NCI-H187 (cell line): ENCODE measurements at places on chromosomes 4 and X.

- DNase-seq: no peak
These were observed 168.5 kb upstream of the LDB2 start for GRCh38 chr4:17066972-17067371.

- no peak for DNase-seq
These were observed 72.0 kb downstream of the TSPAN5 start for GRCh38 chr4:98586291-98586961.

DNA sequence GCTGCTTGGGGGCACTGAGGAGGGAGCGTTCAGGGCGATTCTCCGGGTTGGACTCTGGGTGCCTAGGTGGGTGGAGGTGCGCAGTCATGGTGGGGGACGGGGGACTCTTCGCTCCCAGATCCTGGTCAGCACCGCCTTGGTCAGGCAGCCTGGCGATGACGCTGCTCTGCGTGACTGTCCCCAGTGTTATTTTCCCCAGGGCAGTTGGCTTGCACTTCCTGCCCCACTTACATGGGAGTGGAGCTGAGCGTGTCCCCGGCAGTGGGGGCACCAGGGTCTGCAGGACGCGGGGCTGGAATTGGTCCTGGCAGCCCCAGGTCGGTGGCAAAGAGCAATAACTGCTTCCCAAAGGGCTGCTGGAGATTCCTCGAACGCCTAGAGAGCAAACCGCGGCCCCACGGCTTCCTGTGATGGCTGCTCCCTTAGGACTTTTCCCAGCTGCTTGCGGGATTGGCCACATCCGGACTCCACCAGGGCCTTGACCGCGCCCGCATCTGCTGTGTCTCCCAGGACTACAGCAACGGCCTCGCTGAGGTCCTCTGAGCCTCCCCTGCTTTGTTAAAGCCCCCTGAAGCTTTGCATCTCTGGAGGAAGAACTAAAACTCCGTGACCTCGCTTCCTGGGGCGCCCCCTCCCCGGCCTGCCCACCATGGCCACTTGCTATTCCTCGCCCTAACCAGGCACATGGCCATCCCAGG lies 35.3 kb upstream of the GPR78 start:
- no peak for DNase-seq

DNA sequence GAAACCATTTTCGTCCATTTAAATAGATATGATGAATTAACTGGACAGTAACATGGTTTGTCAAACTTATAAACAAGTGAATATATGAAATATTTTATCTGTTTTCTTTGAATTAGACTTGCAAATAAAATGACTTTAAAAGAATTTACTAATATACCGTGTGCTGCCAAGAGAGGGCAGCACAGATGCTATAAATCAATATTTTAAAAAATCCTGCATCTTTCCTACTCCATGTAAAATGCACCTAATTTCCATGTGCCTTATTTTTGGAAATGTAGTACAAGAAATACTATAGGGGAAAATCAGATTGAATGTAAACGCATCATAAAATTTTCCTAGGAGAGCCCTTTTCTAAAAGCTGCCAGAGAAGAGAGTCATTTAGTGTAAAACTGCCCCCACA lies 62.2 kb downstream of the PRKX start:
- DNase-seq: no peak

DNA sequence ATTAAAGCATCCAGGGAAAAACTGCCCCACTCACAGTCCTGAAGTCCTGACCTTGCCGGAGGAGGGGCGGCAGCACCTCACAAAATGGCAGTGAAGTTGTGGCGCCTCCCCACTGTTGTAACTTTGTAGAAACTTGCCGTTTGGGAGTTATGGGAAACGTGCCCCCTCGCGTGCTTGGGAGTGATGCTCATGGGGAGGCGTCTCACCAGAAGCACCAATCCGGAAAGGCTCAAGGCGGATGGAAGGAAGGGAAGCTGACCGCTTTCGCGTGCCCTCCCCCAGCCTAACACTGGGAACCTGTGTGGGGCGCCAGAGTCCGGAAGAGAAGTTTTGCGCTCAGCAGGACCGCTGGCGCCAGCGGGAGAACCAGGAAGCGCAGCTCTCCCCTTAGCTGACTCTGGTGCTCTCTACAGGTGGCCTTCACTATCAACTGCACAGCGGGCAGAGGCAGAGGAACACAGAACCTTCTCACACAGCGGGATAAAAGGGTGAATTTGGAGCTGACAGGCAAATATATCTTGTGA lies at the start of the genes CT45A10 and SAGE1:
TSS of gene CT45A10 (minus strand) at position 151 of the 524 bp plus-strand sequence. CDS start 8,100 bp downstream, outside the sequence.
TSS of gene SAGE1 (plus strand) at position 423 of the 524 bp plus-strand sequence. CDS start 2,527 bp downstream, outside the sequence.
- DNase-seq: no peak

DNA sequence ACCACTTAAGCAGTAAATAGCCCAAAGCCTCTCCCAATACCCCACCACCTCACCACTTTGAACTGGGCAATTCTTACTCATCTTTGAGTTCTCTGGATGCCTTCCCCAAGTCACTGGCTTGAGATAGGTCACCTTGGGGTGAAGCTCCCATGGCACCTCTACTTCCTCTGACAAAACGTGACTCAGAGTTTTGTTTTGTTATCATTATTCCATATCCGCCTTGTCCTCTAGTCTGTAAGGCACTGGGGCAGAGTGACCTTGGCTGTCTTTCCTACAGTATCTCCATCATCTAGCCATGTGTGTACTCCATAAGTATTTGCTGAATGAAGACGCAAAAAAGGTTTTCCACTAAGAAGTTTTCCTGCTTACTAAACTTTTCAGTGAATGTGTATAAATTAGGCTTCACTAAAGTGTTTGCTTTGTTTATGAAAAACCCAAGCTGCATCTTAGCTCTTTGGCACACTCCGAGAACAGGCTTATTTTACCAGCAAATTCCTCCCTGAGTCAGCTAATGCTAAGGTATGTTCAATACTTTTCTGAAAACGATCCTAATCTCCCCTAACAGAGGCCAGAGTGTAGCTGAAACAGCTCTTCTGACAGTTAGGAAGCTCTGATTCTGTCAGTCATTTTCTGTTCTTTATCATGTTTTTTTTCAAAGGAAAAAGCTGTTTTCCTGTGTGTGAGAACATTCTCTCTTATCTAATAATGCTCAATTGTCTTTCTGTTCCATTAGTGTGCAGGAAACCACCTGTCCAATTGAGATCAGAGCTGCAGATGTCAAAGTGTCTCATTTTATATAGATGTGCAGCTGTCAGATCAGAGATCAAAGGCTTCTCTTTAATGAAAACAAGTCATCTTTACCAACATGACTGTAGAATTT lies 30.2 kb upstream of the TSPAN5 start:
- no peak for DNase-seq

GRCh38 chrX:24175276-24175675 lies 25.7 kb downstream of the ZFX start:
- DNase-seq: no peak

DNA sequence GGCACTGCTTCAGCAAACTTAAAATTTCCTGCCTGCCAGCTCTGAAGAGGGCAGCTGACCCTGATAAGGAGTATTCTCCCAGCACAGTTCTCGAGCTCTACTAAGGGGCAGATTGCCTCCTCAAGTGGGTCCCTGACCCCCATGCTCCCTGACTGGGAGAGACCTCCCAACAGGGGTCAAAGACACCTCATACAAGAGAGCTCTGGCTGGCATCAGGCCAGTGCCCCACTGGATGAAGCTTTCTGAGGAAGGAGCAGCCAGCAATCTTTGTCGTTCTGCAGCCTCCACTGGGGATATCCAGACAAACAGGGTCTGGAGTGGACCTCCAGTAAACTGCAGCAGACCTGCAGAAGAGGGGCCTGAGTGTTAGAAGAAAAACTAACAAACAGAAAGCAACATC lies 1118.3 kb upstream of the ADGRL3 start:
- DNase-seq: no peak

- no peak for DNase-seq
These were observed 270.6 kb downstream of the BANK1 start for GRCh38 chr4:102061133-102061532.

- DNase-seq: no peak
These were observed 194.4 kb downstream of the TMA16 start for GRCh38 chr4:163688856-163689255.

DNA sequence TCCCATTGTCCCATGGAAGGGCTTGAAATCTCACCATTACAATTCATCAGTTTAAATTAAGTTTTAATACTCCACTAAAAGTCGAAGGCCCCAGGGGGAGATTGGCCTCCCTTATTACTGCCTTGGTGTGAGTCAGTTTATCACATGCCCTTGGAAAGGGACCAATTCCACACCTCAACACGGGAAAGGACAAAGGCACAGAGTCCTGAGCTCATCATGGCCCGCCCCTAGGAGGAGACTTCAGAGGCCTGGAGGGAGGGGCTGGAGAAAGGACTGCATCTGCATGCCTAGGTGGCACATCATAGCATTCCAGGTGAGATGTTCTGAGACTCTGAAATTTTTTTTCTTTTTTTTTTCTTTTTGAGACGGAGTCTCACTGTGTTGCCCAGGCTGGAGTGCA lies 2.8 kb upstream of the SEL1L3 start:
- DNase-seq: no peak

- no peak for DNase-seq
These were observed 77.0 kb downstream of the ZNF827 start for GRCh38 chr4:145861336-145862318.

- DNase-seq: peak; percentile 35
These were observed 416.2 kb upstream of the PRKX start for GRCh38 chrX:4129626-4130025.

GRCh38 chrX:77597511-77597910 lies 150.3 kb downstream of the FGF16 start:
- no peak for DNase-seq

GRCh38 chr4:1340861-1341260 lies 6.1 kb upstream of the UVSSA start:
- no peak for DNase-seq

DNA sequence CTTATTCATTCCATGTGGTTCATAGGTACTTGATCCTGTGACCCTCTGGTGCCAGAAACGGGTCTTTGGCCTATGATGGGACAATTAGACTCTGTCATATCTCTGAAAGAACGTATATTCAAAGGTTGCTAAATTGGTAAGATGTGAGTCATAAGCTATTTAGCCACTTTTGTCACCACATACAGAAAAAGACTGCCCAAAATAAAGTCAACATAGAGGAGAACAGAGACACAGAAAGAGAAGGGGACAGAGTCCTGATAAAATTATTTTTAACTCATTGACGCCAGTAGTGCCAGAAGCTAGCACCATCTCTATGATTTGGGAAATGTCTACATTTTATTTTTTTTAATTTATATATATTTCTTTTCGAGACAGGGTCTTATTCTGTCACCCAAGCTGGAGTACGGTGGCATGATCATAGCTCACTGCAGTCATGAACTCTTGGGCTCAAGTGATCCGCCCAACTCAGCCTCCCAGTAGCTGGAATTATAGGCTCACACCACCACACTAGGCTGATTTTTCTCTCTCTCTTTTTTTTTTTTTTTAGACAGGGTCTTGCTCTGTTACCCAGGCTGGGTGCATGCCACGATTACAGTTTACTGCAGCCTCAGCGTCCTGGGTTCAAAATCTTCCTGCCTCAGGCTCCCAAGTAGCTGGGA lies 92.1 kb upstream of the COX18 start:
- no peak for DNase-seq

- no peak for DNase-seq
These were observed 503.5 kb downstream of the MID1IP1 start for GRCh38 chrX:39304746-39305145.

- DNase-seq: no peak
These were observed 416.5 kb downstream of the TEX13C start for GRCh38 chrX:125736008-125736729.

GRCh38 chr4:141849778-141850177 lies 213.4 kb downstream of the IL15 start:
- DNase-seq: no peak

GRCh38 chrX:37875675-37876074 lies 28.3 kb upstream of the DYNLT3 start:
- no peak for DNase-seq

- DNase-seq: no peak
These were observed 6.7 kb upstream of the SPON2 start for GRCh38 chr4:1179089-1179441.

DNA sequence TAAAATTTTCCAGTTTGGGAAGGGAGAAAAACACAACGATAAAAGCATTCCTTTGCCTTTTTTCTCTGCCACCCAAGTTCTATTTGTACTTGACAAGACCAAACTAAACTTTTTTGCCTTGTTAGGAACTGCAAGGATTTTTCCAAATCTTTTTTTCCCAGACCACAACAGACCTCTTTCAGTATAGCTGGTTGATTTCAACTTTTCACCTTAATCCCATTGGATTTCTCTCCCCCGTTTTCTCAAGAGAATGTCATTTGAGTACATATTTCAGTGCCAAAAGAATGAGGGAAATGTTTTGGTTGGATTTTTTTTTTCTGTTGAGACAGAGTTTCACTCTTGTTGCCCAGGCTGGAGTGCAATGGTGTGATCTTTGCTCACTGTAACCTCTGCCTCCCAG lies 18.5 kb upstream of the SGMS2 start:
- no peak for DNase-seq

DNA sequence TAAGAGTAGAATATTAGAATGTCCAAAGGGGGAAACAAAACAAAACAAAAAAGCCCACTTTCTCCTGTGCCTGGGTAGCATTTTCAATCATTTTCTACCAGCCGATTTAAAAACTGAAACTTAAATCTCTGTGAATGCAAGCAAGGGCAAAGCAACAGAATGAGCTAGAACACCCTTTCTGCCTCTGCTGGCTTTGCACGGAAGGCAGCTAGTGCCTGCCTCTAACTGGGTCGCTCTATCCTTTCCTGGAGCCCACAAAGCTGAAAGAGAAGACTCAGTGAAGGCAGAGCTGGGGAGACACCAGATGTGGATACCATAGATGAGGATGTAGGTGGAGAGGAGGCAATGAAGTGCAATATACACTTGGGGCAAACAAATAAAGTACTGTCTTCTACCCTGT lies 248.9 kb upstream of the TTC29 start:
- DNase-seq: no peak

DNA sequence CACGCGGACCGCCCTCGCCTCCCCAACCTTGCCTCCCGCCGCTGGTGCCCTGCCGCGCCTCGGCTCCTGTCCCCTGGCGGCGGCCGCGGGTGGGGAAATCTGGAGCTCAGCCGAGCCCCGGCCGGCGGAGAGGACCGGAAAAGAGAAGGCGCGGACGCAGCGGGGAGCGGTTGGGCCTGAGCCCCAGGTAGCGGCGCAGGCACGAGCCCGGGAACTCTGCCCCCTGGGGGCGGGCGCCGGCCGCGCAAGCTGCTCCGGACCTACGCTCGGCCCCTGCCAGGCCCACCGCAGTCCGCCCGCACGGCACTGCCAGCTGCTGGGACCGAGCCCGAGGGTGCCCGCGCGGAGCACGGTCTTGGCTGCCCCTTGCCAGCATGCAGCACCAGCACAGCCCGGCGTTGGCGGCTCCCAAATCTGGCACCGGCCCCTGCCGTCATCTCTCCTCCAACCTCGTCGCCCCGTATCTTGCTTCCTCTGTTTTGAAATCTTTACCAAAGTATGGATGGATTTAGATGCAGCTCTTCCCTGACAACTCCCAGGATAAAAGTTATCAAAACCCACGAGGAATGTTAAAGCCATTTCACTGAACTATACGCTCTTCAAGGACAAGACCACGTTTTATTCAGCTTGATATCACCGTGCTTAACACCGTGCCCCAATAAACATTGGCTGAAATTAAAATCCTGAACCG lies at the start of gene PRSS12:
TSS of gene PRSS12 (minus strand) at position 161 of the 691 bp plus-strand sequence. CDS start 283 bp downstream, outside the sequence.
- no peak for DNase-seq

GRCh38 chr4:118757761-118758251 lies 72.6 kb downstream of the METTL14 start:
- DNase-seq: no peak

- peak; percentile 3 for DNase-seq
These were observed at the start of gene CITED1 for GRCh38 chrX:72305286-72306084. Gene CITED1 (minus strand): TSS chrX:72305914. CDS start chrX:72302869, 3,045 bp downstream.
